ENCODE measurements at places on chromosomes 5 and 9. TPM values are rescaled to one million over a fixed set of nuclear protein-coding genes. Genes with fewer than 3 reads are reported as not detected.

The CRB2 gene
- total RNA-seq = 0.18 TPM

The NEUROG1 gene
- total RNA-seq = not detected

The PAEP gene
- total RNA-seq = 0.41 TPM

The C5orf52 gene
- total RNA-seq = not detected

The WDR41 gene
- total RNA-seq = 44.3 TPM

The TMEM252 gene
- total RNA-seq = not detected

The ANXA6 gene
- total RNA-seq = 40.7 TPM

The LIX1 gene
- not detected for total RNA-seq

The TXNDC8 gene
- not detected for total RNA-seq

The APBA1 gene
- total RNA-seq = 0.13 TPM

The PCDHB13 gene
- total RNA-seq = 0.07 TPM

The SPINK6 gene
- 0.49 TPM for total RNA-seq

The ODF2 gene
- total RNA-seq = 24.3 TPM

The SURF2 gene
- 45.8 TPM for total RNA-seq

The PRR7 gene
- total RNA-seq = 30.9 TPM

The BARHL1 gene
- total RNA-seq = not detected
